ENCODE measurements at places on chromosomes 6 and 20.

GRCh38 chr6:92906385-92906784 lies 513.0 kb downstream of the EPHA7 start:
- ATAC-seq: peak; percentile 66

GRCh38 chr6:134550604-134551003 lies 232.7 kb upstream of the SGK1 start:
- ATAC-seq: no peak

DNA sequence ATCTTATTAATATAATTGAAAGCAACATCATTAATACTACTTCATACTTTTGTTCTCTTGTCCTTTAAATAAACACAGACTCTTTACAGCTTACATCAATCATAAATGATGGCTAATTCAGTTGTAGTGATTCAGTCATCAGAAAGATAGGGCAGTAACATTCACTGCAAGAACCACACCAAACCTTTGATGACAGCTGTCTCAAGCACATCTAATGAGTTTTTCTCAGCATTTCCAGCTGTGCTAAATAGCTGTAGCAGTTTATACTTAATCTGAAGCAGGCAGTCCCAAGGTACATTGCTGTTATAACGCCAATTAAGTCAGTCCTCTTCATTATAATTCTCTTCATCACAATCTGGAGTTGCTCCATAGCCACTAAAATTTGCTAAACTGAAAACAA lies 45.7 kb downstream of the PREP start:
- no peak for ATAC-seq

DNA sequence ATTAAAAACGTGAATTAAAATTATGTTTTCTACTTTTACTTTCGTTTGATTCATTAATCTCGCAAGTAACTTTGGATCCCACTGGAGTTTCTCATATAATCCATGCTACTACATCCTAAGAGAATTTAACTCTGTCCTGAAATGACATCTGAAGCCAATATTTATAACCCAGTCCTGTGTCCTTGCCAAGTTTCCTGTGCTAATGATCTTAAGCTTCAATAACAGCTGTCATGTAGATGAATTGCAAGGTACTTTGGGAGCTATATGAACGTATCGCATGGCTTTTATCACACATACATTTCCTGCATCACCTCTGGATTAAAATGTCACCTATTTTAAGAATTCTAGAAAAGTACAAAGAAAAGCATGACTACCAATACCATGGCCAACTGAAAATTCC lies 833.8 kb upstream of the CITED2 start:
- ATAC-seq: no peak

- ATAC-seq: peak; percentile 69
Measured at GRCh38 chr6:75266716-75267291, 17.8 kb downstream of the TMEM30A start.

DNA sequence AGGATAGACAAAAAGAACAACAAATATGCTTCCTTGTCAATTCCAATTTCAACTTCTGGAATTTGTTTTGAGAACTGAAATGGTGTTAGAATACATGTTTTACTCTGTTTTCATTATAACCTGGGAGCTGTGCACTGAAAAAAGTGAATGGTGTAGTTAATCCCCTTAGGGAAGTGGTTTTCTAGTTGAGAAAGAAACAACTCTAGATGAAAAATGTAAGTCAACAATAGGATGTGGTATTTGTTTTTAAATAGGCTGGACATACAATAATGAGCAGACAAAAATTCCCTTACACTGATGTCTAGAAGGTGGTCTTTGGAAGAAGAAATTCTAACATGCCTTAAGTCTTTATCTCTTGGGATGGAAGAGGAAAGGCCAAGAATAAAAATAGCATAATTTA lies 59.9 kb upstream of the TINAG start:
- no peak for ATAC-seq

- ATAC-seq: no peak
Measured at GRCh38 chr20:37622728-37623127, 71.1 kb upstream of the CTNNBL1 start.

GRCh38 chr6:13049666-13050254 lies 278.6 kb downstream of the TBC1D7 start:
- no peak for ATAC-seq

- ATAC-seq: peak; percentile 51
Measured at GRCh38 chr20:63264519-63264918, 8.1 kb upstream of the ARFGAP1 start.

DNA sequence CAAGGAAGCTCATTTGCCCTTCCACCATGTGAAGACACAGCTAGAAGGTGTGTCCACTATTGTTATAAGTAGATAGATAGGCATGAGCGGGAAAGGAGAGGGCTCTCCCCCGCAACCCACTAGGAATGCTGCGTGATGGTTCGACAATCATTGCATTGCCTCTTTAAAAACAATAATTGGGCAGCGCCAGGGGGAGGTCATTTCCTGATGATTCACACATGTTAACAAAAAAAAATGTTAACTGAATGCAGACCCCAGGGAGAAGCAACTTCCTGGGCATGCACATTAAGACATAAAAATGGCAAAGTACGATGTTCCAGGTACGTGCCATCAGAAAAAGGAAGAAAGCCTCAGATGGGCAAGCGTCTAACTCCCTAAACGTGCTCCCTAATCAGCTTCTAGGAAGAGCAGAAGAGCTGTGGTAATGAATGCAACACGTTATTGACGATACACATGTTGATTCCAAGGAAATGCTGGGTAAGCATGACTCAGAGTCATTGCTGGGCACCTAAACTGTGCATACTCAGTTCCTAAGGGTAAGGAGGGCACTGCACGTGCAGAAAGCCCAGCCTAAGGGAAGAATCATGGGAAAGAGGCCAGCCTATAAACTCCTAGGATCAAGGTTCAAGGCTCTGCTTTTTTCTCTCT lies 113.7 kb downstream of the FAM217A start:
- no peak for ATAC-seq

GRCh38 chr6:101397199-101397598 lies 3.7 kb downstream of the GRIK2 start:
- ATAC-seq: no peak

DNA sequence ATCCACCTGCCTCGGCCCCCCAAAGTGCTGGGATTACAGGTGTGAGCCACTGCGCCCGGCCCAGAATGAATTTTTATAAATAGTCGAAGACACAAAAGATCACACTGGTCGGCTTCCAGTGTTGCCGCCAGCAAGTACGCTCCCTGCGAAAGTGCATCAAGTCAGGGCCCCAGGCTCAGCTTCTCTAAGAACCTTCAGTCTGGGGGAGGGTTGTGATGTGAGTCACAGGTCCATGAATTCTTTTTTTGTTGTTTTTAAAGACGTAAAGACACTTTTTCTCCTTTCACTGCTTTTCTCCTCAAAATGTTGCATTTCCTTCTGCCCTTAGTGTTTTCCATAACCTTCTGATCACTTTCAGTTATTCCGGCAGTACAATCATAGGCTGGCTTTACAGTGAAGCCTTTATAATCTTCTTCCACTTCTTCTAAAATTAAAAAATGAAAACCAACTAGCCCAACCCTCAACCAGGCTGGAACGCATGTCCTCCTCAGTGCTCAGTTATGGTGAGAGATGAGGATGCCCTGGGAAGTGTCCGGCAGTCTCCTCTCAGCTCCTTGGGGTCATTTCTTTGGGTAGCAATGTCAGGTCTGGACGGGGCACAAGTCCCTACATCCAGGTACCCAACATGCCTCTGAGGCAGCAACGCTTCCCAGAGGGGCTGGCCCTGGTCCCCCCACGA lies 66.6 kb downstream of the CSE1L start:
- ATAC-seq: no peak

DNA sequence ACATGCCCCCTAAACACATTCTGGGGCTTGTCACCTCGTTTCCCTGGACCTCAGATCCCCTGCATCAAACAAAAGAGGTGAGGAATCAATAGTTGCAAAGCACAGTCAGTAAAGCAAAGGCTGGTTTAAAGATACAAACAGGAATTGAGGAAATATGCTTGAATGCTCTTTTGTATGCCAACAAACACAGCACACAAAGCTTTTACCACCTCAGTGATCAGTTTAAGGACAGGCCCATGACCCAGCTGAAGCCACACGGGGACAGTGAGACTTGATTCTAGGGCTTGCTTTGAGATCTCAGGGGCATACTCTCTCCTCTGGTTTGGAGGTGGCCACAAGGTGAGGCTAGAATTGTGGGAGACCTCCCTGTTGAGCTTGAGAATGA lies 182.9 kb upstream of the CST7 start:
- ATAC-seq: no peak

- ATAC-seq: no peak
Measured at GRCh38 chr6:152508477-152508876, 128.7 kb downstream of the SYNE1 start.

- no peak for ATAC-seq
Measured at GRCh38 chr6:39891976-39892375, 42.3 kb downstream of the MOCS1 start.

DNA sequence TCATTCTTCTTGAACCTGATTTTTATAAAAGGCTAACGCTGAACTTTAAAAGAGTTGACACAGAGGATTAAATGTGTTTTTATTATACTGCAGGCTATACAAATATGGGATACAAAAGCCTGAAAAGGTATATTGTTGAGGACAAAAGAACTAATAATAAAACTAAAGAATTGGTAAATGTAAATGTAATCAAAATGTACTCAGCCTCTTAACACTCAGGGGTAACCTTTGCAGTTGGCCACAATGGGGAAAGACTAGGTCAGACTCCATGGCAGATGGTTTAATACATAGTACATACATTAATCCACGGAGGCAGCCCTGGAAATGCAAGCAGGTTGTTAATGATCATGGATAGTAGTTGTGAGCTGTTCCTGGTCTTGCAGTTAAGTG lies 57.5 kb downstream of the SOBP start:
- no peak for ATAC-seq

DNA sequence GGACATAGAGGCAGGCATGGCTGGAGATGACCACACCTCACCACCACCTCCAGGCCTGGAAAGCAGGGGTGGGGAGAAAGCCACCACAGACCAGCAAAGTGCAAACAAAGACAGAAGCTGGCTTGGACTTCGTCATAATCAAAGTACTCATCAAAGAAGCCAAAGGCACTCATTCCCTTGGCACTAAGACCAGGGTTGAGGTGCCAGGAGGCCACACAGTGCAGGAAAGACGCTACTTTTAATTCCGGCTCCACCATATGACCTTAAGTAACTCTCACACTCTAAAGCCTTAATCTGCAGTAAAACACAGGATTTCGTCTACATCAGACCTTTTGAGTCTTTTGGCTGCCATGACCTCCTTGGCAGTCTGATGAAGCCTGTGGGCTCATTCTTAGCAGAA lies 123.1 kb downstream of the HIVEP2 start:
- ATAC-seq: no peak

DNA sequence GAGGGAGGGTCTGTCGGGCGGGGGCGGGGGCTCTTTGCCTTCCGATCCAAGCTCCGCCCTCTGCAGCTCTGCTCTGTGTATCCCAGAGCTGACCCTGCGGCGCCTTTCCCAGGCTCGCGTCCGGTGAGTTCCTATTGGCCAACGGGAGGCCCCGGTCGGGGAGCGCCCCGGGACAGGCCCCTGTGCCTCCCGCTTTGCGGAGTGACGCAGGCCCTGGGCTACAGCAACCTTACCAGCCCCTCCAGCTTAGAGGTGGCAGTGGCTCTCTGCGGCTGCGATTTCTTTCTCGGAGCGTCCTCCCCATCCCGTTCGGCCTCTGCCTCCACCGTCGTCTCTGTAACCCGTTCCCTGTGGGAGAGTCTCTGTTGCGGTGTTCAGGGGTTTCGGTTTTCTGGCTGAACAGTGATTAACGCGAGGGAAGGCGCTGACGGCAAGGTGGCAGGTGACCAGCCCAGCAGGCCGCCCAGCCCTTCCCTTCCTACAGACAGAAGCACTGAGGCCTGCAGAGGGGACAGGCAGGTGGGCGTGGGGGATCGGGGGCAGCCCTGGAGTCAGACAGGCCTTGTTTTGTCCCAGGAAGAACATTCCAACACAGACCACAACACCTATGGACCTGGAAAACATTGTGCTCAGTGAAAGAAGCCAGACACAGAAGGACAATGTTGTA lies 18.1 kb upstream of the CEBPB start:
- peak; percentile 95 for ATAC-seq

- no peak for ATAC-seq
Measured at GRCh38 chr20:17752459-17752858, 52.7 kb downstream of the BANF2 start.

DNA sequence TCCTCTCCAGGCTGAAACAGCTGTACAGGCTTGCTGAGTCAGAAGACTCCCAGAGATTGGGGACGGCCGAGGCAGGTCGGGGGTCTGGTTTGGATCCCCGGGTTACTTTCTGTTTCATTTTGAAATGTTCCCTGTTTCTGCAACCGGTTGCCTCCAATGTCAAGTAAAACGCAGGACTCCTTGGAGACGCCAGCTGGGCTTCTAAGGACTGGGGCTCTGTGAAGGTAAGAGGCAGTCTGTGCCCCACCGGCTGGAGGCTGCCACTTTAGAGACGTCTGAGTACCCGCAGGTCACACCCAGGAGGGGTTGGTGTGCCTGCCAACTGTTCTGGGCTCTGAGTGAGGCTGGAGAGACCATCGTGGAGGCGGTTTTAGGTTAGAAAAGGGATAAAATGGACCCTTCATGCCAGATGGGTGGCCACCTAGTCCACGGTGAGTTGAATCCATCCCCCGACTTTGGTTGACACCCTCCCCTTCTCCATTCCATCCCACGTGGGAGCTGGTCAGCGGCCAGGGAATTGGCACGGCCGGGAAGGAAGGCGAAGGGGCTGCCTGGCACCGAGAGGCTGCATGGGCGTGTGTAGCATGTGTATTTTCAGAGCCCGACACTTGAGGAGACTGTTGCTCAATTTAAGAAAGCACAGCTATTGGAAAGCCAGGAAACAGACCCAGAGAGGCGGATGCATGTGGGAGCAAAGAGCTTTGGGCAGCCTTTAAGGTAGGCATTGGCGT lies 240.9 kb downstream of the PHACTR1 start:
- peak; percentile 60 for ATAC-seq

GRCh38 chr6:83459663-83460062 lies 28.8 kb upstream of the ME1 start:
- ATAC-seq: no peak

DNA sequence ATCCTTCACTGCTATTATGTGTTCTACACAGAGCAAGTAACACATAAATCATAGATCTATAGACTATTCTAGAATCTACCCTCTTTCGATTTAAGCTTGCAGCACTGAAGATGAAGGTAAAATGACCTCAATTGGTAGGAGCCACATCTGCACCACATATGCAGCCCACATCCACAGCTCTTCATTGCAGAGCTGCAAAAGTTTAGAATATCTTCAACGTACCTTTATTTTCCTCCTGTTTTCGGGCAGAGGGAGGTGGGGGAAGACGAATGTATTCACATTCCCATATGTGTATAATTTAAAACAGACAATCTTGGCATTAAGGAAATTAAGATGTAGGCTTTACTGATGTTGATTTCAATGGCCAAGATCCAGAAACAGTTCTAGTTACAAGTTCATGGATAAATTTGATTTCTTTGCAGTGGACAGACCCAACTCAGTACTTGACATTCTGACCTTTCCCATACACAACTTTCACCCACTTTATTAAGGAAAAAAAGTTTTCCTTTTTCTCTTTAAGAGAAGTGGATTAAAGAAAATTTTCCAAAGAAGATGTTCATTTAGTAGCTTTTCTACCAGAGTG lies 14.0 kb downstream of the EPB41L2 start:
- no peak for ATAC-seq
